ENCODE measurements at places on chromosomes 12 and 14.

- no peak for DNase-seq
Observed at GRCh38 chr12:14366209-14367039, 942 bp downstream of the ATF7IP start.

DNA sequence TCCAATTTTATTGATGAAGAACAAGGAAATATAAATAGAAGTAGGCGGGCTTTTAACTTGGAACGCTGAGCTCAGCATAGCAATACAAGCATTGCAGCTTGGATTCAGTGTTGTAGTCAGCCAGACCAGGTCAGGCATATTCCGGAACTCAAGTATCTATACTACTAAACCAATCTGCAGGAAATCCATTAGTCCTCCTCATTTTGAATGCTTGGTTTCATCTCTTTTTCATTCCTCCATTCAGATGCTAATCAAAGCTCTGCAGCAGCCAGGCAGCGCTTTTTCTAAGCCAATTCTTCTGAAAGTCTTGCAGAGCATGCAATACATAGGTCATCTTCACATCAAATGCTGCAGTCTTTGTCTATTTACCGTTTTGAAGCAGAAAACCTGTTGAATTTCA, 49.0 kb downstream of the KIF21A start:
- DNase-seq: no peak

- no peak for DNase-seq
Observed at GRCh38 chr12:42172441-42173210, 28.0 kb upstream of the GXYLT1 start.

- DNase-seq: no peak
Observed at GRCh38 chr12:100185361-100185894, 15.2 kb upstream of the ACTR6 start.

- DNase-seq: no peak
Observed at GRCh38 chr14:28767030-28767852, 654 bp downstream of the FOXG1 start.

GRCh38 chr12:20120403-20120725, 248.0 kb upstream of the PDE3A start:
- DNase-seq: no peak

DNA sequence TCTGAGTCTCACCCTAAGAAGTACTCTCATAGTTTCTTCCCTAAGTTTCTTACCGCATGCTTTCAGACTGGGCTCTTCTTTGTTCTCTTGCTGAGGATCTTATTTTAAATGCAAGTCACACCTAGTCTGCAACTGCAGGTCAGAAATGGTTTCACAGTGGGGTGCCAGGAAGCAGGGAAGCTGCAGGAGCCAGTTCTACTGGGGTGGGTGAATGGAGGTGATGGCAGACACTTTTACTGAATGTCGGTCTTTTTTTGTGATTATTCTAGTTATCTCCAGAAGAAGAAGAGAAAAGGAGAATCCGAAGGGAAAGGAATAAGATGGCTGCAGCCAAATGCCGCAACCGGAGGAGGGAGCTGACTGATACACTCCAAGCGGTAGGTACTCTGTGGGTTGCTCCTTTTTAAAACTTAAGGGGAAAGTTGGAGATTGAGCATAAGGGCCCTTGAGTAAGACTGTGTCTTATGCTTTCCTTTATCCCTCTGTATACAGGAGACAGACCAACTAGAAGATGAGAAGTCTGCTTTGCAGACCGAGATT, 1.7 kb downstream of the FOS start:
- DNase-seq: no peak

- DNase-seq: no peak
Observed at GRCh38 chr12:80813820-80814219, 97.1 kb downstream of the MYF5 start.

DNA sequence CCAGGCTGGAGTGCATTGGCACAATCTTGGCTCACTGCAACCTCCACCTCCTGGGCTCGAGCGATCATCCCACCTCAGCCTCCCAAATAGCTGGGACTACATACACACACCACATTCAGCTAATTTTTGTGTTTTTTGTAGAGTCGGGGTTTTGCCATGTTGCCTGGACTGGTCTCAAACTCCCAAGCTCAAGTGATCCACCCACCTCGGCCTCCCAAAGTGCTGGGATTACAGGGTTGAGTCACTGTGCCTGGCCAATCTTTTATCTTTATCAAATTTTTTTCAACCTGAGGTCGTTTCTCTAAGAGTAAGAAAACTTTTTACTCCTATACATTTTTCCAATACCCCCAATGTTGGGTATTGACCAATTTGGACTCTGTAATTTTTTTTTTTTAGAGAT, 40.0 kb upstream of the NAP1L1 start:
- no peak for DNase-seq

GRCh38 chr14:67569651-67570290, 30.3 kb downstream of the PIGH start:
- no peak for DNase-seq

- DNase-seq: no peak
Observed at GRCh38 chr14:99042381-99043266, 229.4 kb downstream of the BCL11B start.

DNA sequence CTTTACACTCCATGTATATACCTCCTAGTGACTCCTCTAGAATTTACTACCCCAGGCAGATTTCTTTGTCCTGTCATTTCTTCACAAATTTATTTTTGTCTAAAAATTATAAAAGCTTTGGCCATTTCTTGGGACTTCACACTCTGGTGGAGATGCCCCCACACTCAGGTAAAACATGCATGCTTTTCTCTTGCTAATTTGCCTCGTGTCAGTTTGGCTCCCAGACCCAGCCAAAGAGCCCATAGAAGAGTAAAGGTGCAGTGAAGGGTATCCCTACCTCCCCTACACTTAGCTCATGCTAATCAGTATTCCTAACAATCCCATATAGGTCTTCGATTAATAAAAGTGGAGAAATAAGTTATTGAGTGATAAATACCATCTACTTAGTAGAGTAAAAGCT, 256.5 kb upstream of the KRR1 start:
- DNase-seq: no peak

GRCh38 chr14:36797634-36798033, 136.0 kb downstream of the PAX9 start:
- DNase-seq: no peak

DNA sequence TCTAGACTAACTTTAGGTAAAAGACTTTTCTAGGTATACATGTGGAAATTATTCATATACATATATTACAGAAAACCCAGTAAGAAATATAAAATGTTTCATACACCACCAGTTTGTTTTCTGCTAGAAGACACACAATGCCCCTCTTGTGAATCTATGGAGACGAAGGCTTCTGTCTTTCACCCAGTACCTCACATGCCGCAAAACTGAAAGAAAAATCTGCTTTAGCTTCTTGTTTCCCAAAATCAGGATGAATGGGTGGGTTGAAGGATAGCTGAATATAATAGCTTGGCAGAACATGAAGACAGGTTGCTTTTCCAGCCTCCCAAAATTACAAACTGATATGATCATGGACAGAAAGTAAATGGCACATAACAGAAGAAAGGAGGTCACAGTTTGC, 1.3 kb downstream of the TAS2R30 start:
- no peak for DNase-seq

- no peak for DNase-seq
Observed at GRCh38 chr12:6285532-6286306, 24.8 kb upstream of the PLEKHG6 start.

- DNase-seq: no peak
Observed at GRCh38 chr12:65685514-65685913, 138.8 kb upstream of the HMGA2 start.

DNA sequence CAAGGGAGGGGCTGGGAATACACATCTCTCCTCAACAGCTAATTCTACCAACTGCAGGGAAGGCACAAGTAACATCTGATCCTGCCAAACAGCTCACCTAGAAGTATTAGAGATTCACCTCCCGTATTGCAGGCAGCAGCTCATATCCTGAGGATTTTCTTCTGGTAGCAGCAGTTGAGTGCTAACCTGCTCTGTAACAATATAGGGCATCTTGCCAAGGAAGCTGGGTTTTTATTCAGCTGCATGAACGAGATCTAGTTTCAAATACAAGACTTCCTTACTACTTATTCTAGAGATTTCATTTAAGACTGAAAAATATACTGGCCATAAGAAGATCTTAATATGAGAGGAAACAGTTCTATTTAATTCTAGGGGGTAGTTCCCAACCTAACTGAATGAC, 261.4 kb upstream of the USP15 start:
- DNase-seq: no peak

GRCh38 chr14:61417883-61418455, 96.6 kb downstream of the PRKCH start:
- no peak for DNase-seq

DNA sequence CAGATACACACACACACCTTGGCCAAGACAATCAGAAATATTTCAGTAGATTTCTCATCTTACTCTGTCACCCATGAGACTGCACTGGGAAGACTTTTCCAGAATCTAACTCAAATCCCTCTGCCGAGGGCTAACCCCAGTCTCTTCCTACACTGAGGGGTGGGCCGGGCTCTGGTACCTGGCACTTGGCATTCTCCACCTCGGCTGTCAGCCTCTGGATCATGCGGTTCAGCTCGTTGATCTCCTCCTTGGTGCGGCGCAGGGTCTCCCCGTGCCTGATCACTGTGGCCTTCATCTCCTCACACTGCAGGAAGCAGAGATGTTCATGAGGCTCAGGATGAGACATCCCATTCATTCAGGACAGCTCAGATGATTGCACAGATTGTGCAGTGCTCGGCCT, 4.9 kb downstream of the KRT83 start:
- no peak for DNase-seq

GRCh38 chr12:112833267-112833666, 41.7 kb downstream of the RPH3A start:
- DNase-seq: no peak

DNA sequence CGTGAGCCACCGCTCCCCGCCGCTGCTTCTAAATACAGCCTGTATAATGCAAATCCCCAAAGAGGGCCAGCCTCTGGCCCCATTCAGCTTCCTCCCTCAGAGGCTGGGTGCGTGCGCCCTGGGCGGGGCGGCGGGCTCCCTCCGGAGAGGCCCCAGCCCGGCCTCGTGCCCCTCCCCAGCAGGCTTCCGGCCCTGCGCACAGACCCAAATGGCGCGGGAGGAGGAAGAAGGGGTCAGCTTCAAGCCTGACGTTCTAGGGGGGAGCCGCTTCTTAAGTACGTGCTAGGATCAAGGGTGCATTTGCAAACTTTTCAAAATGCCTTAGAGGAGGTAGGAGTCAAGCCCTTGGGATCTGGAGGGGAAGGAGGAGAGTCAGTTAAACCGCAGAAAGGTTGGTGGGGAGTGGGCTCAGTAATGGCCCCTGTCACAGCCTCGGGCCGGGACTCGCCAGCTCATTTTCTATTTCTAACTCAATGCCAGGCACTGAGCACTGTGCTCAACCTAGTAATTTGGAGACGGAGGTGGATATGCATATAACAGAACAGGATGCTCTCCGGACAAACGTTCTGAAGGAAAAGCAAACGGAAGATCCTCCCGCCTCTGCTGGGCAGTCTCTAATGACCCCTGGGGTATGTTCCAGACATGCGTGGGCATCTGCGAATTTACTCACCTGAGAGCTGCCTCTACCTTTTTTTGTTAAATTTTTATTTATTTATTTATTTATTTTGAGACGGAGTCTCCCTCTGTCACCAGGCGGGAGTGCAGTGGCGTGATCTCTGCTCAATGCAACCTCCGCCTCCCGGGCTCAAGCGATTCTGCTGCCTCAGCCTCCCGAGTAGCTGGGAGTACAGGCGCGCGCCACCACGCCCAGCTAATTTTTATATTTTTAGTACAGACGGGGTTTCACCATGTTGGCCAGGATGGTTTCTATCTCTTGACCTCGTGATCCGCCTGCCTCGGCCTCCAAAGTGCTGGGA, 32.3 kb downstream of the NINJ2 start:
- no peak for DNase-seq

GRCh38 chr12:97250483-97250882, 212.1 kb upstream of the RMST start:
- no peak for DNase-seq

All from cortex of kidney (tissue), 1 donor.